ENCODE measurements at places on chromosomes 2 and 18.

GRCh38 chr2:206160807-206161179, 1.1 kb downstream of the EEF1B2 start:
- peak; percentile 15 for DNase-seq

DNA sequence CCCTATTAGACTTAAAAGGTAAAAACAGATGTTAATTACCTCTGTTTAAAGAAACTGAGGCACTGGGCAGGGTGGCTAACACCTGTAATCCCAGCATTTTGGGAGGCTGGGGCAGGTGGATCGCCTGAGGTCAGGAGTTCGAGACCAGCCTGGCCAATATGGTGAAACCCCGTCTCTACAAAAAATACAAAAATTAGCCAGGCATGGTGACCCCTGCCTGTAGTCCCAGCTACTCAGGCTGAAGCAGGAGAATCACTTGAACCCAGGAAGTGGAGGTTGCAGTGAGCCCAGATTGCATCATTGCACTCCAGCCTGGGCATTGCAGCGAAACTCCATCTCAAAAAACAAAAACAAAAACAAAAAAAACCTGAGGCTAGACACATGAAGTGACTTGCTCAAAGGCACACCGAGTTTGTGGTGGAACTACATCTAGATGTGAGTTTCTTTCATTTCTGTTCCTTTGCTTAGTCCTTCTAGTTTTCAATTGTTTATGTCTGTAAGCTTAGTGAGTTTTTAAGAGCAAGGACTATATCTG, 40.7 kb downstream of the SLC4A1AP start:
- DNase-seq: no peak

GRCh38 chr2:157283468-157283867, 26.0 kb downstream of the GALNT5 start:
- no peak for DNase-seq

- DNase-seq: no peak
These were observed 103.9 kb upstream of the MEX3C start for GRCh38 chr18:51301376-51301775.
